ENCODE measurements at places on chromosomes 7 and 10.

- DNase-seq: no peak
Measured at GRCh38 chr10:132632091-132632561, 94.5 kb downstream of the INPP5A start.

DNA sequence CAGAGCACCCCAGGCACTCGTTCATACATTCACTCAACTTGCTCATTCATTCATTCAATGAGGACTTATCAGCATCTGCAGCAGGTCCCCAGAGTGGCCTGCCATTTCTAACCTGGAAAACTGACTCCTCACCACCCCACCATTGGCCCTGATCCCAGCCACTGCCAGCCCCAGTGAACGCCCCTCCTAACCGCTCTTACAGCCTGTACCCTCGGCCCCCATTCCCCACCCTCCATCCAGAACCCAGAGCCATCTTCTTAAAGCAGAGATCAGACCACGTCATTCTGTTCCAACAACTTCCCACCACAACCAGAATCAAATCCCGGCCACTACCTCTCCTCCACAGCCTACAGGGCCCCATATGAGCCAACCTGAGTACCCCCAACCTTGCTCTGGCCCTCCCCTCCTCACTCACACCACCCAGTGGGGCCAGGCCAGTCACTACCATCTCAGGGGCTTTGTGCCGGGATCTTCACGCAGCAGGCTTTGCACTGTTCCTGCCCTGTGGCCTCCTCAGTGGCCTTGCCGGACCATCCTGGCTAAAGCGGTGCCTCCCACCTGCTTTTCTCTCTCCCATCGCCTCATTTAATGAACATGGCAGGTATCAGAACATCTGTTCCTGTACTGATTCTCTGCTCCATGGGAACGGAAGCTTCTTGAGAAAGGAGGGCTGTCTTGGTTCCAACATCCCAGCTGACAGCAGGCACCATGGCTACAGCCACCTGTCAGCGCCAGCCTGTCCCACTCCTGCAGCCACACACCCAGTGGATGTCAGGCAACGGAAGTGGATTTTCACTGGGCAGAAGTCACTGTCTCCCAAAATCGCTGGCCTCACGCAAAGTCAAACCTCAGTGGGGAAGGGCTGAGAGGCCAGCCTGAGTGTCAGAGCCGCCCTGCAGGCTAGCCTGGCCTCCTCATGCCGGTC is 45.4 kb downstream of the FAM53B start:
- DNase-seq: no peak

GRCh38 chr10:27225011-27225590 is 15.5 kb downstream of the ACBD5 start:
- DNase-seq: peak; percentile 33

GRCh38 chr7:148664324-148664723 is 34.4 kb upstream of the CUL1 start:
- DNase-seq: no peak

GRCh38 chr10:103804871-103805270 is 50.5 kb downstream of the SH3PXD2A start:
- no peak for DNase-seq

GRCh38 chr7:84194484-84195271 is at the start of gene SEMA3A:
Gene SEMA3A, minus strand, starts transcription at chr7:84194789. Its CDS starts 203 bp downstream, at chr7:84194586.
- no peak for DNase-seq

- DNase-seq: no peak
Measured at GRCh38 chr10:34405611-34406462, 409.3 kb downstream of the PARD3 start.

DNA sequence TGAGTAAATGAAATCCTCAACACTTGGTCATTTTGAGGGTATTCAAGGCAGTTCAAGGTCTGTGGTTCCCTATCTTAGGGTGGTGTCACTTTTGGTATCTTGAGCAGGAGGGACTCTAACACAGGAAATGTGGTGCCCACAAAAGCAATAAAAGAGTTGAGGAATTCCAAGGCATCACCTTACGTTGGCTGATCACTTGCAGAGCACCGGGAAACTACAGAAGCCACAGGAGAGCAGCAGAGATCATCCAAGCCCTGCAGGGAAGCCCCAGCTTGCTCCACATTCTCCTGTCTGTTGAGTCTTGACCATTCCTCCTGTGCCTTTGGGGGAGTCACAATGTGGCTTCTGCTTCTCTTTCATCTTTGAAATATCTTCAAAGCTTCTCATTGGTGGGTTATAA is 565.8 kb upstream of the ADARB2 start:
- no peak for DNase-seq

GRCh38 chr7:100865372-100865911 is 1.7 kb upstream of the TRIP6 start:
- DNase-seq: no peak

GRCh38 chr10:45425621-45426563 is 51.9 kb downstream of the ALOX5 start:
- no peak for DNase-seq

- DNase-seq: no peak
Measured at GRCh38 chr10:114084215-114084614, 40.5 kb downstream of the ADRB1 start.

- DNase-seq: no peak
Measured at GRCh38 chr10:114151486-114151885, 22.5 kb downstream of the CCDC186 start.

DNA sequence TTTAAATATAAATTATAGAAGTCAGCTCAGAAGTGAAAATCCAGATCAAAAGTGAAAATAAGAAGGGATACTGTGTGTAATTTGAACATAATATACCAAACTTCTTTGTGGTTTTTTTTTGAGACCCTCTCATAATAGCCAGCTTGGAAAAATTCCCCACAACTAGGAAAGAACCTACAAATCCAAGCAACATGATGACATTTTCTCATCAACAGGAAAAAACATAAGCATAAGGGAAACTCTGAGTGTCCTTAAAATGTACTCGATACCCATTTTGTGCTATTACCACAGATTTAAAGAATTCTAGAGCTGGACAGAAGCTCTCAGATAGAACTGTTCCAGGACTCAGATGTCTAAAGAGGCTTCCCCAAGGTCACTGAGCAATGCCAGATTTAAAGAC is 214.8 kb upstream of the KLF14 start:
- DNase-seq: no peak

GRCh38 chr10:85045046-85045445 is 716.7 kb downstream of the CCSER2 start:
- no peak for DNase-seq

DNA sequence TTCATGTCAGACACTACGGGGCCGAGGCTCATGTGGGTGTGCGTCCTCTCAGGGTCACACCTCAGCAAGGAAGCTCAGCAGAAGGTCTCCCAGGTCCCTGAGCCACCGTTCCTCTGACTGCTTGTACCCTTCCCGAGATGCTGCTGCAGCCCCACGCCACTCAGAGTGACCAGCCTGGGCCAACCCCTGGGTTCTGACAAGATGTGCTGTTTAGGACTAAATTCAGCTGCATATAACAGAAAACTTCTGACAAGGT is 512.5 kb downstream of the DNAJB6 start:
- no peak for DNase-seq

- DNase-seq: no peak
Measured at GRCh38 chr10:7532723-7533498, 122.1 kb upstream of the SFMBT2 start.

DNA sequence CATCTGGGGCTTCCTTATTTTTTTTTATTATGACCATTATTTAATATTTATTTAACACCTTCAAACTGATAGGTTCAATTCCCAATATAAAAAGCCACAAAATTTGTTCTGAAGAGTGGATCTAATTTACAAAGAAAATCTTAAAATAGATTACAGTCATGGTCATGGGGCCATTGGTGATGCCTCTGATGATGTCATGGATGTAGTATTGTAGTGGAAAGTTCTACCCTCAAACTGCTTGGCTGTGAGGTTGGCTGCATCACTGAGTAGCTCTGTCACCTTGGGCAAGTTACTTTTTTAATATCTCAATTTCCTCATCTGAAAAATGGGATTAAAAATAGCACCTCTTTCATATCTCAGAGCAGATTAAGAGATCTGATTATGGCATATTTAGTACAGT is 128.5 kb downstream of the DKK1 start:
- DNase-seq: no peak

DNA sequence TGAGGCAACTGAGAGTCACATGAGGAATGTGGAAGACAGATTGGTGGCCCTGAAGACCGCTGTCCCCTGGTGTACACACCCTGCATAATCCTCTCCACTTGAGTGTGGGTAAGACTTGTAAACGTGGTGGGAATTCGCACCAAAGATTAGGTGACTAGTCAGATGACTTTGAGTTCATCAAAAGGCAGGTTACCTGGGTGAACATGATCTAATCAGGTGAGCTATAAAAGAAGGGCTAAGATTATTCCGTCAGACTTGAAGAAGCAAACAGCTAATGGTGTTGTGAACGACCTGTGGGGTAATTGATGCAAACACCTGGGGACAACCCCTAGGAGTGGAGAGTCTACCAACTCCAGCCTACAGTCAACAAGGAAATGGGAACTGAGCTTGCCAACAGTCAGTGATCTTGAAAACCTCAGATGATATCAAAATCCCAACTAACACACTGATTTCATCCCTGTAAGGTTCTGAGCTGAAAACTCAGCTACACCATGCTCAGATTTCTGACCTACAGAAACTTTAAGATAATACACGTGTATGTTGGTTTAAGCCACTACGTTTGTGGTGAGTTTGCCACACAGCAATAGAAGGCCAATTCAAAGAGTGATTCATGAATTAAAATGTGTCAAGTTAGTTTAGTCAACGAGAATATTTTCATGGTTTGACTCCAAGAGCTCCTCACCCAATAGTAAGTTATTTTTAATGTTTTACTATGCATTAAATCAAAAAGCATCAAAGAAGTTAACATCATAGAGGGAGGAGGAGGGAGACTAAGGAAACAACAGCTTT is 16.7 kb downstream of the PRTFDC1 start:
- DNase-seq: no peak

- no peak for DNase-seq
Measured at GRCh38 chr7:128758553-128758952, 17.0 kb downstream of the OPN1SW start.

DNA sequence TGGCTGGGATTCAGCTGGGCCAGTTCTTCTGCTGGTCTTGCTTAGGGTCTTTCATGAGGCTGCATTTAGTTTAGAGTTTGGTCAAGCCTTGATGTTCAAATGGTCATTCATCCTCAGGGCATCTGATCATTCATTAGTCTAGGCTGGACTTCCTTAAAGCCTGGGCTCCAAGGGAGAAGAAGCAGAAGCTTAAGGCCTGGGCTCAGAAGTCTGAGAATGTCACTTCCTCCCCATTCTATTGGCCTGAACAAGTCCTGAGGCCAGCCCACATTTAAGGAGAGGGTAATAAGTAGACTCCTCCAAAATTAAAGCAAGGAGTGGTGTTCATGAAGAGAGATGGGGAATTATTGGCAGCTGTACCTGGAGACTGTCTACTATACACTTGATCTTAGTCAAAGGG is 193.2 kb upstream of the HABP2 start:
- DNase-seq: no peak

DNA sequence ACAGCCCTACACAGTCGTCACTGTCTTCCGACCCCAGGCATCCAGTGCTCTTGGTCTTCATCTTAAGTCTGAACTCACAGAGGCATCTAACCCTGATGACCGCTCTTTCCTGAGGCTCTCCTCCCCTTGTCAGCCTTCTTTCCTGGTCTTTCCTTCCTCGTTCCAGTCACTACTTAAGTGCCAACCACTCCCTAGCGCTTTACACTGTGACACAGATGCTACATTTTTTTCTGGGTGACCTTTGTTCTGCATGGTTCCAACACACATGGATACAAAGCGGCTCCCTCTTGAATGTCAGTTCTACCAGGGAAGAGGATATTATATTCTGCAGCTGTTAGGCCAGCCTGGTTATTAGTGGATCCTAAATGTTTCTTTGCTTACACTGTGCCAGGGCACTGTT is 12.7 kb downstream of the YWHAG start:
- no peak for DNase-seq

DNA sequence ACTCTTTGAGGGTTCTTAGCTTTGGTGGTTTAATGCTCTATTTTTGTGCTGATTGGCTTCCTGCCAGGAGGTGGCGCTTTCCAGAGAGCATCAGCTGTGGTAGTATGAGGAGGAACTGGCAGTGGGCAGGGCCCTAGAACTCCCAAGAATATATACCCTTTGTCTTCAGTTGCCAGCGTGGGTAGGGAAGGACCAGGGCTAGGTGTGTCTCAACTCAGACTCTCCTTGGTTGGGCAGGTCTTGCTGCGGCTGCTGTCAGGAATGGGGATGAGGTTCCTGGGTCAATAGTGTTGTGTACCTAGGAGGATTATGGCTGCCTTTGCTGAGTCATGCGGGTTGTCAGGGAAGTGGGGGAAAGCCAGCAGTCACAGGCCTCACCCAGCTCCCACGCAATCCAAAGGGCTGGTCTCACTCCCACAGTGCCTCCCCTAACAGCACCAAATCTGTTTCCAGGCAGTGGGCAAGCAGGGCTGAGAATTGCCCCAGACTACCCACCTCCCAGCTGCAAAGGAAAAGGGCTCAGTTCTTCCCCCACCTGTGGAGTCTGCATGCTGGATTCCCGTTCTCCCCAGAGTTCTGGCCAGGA is 191.5 kb downstream of the PHTF2 start:
- DNase-seq: no peak

DNA sequence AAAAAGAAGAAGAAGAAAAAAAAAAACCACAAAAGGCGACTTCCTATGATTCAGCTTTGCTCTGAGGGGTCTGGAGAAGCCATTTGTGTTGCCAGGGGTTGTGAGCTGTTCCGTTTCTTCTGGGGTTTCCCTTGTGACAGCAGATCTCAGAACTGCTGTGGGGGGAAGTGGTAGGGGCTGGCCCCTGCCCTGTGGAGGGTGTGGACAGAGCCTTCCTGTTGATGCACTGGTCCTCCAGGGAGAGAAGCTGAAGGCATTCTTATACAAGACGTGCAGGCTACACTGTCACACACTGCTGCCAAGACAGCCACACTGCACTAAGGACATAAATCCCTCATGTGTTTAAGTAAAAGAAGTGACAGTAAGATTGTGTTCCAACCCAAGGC is 17.3 kb upstream of the CSGALNACT2 start:
- DNase-seq: no peak

- no peak for DNase-seq
Measured at GRCh38 chr10:120701381-120701780, 149.8 kb upstream of the WDR11 start.

GRCh38 chr10:132023092-132023811 is 41.5 kb upstream of the BNIP3 start:
- DNase-seq: peak; percentile 54

GRCh38 chr7:50696810-50697582 is 85.7 kb downstream of the GRB10 start:
- DNase-seq: no peak

DNA sequence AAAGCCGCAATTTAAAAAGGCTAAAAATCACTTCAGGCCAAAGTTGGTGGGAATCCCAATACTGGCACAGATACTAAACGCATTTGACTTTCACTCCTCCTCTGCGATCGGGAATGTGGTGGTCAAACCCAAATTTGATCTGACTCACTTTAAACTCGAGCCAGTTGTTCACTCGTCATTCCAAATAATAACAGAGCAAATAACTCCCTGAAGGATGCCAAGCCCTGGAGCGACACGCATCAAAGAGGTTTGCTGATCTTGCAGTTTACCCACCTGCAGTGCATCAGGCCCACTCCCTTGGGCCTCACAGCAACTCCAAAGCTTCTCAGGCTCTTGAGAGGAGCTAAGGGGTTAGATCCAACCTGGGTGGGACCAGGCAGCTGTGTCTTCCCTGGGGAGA is 12.2 kb downstream of the PTN start:
- no peak for DNase-seq
